ENCODE measurements at places on chromosomes 1 and 21.

DNA sequence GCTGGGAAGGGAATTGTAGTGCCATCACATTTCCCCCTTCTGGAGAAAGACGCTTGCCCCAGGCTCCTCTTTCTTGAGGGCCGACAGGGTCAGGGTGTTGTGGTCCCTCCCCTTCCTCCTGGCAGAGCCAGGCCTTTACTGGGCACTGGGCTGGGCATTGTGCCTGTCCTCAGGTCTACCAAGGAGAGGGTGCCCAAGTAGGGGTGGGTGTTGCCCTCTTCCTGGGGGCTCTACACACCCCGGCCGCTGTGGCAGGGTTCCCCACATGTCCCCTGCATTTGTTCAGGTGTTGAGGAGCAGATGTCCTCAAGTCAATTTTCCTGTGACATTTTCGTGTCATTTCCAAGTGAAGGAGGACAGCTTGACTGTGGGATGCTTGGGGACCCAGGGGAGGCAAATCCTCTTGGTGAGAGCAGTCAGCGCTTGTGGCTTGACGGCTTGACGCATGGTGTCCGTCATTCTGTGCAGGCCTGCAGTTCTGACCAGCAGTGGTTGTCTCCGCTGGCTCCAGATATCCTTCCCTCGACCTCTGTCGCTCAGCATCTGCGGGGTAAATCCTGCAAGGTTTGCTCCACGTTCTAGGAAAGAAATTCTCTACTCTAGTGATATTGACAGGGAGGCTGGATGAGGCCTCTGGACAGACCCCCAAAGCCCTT is 181.9 kb upstream of the VAMP3 start:
- no peaks in the 10 kb centered on the region for H3K4me1 ChIP-seq
- no peak for DNase-seq
- no peaks in the 10 kb centered on the region for H3K36me3 ChIP-seq
- no peak overlapping the region for H3K27ac ChIP-seq
- H3K27me3 ChIP-seq = no peaks in the 10 kb centered on the region

GRCh38 chr1:188070848-188071247 is 1242.1 kb downstream of the PLA2G4A start:
- H3K27ac ChIP-seq = no peak overlapping the region
- H3K27me3 ChIP-seq = no peaks in the 10 kb centered on the region
- no peaks in the 10 kb centered on the region for H3K4me1 ChIP-seq
- H3K36me3 ChIP-seq = no peaks in the 10 kb centered on the region
- no peak for DNase-seq
- H3K4me3 ChIP-seq = no peak overlapping the region

DNA sequence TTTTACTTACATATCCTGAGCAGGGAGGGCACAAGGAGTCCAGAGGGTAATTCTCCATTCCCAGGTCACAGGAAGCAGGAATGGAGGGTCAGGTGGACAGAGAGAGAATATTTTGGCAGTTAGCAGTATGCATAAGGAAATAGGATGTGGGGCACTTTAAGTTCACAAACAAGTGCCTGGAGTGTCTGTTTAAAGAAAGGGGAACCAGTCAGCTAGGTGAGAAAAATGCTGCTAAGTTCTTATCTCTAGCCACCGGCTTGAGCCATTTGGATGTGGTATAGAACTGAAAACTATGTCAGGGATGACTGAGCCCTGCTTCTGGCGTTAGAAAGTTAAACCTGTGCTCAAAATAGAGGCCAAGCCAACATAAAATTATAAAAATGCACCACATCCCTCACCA is 739.7 kb upstream of the NCAM2 start:
- no peak overlapping the region for H3K27ac ChIP-seq
- no peak for DNase-seq
- no peak overlapping the region for H3K4me3 ChIP-seq
- H3K36me3 ChIP-seq = no peaks in the 10 kb centered on the region
- H3K4me1 ChIP-seq = no peaks in the 10 kb centered on the region

DNA sequence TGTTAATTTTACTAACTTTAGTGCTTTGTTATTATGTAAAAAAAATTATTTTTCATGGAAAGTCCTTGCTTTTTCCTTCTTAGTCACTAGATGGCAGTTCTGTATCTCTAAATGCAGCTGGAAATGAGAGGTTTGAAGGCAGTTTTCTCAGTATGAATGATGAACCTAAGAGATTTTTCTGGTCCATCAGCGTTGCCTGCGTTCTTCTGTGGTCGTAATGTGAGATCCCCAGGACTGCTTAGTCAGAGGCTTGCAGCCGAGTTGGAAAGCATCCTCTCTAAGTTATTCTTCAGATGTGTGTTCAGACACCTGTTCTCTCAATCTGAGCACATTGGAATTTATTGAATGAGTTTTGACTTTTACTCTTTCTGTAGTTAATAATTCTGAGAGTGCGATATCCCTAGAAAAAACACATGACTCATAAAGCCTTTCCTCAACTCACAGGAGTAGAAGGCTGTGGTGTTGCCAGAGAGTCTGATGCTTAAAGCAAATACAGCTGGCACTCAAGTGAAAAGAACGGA is 99.3 kb downstream of the FMN2 start:
- no peaks in the 10 kb centered on the region for H3K4me1 ChIP-seq
- no peak overlapping the region for H3K4me3 ChIP-seq
- DNase-seq = no peak
- H3K36me3 ChIP-seq = no peaks in the 10 kb centered on the region

- H3K4me1 ChIP-seq = no peaks in the 10 kb centered on the region
- H3K36me3 ChIP-seq = no peaks in the 10 kb centered on the region
- no peaks in the 10 kb centered on the region for H3K27me3 ChIP-seq
- H3K4me3 ChIP-seq = no peak overlapping the region
- H3K27ac ChIP-seq = no peak overlapping the region
These were observed 35.0 kb downstream of the ESRRG start for GRCh38 chr1:216688127-216688657.

- no peaks in the 10 kb centered on the region for H3K27me3 ChIP-seq
- no peak overlapping the region for H3K27ac ChIP-seq
- no peaks in the 10 kb centered on the region for H3K4me1 ChIP-seq
These were observed 41.0 kb downstream of the MYOM3 start for GRCh38 chr1:24070821-24071393.

GRCh38 chr1:45769261-45769932 is 18.9 kb upstream of the IPP start:
- no peaks in the 10 kb centered on the region for H3K36me3 ChIP-seq
- no peak overlapping the region for H3K27ac ChIP-seq
- no peaks in the 10 kb centered on the region for H3K27me3 ChIP-seq
- H3K4me1 ChIP-seq = no peaks in the 10 kb centered on the region

- H3K36me3 ChIP-seq = peaks cover 13% of the 10 kb centered on the region
- no peaks in the 10 kb centered on the region for H3K27me3 ChIP-seq
- H3K4me1 ChIP-seq = peaks cover 4% of the 10 kb centered on the region
- no peak for DNase-seq
- H3K4me3 ChIP-seq = no peak overlapping the region
- H3K27ac ChIP-seq = no peak overlapping the region
These were observed 166.6 kb upstream of the SGIP1 start for GRCh38 chr1:66367369-66367768.

- DNase-seq = no peak
- no peak overlapping the region for H3K4me3 ChIP-seq
- H3K27me3 ChIP-seq = no peaks in the 10 kb centered on the region
- no peaks in the 10 kb centered on the region for H3K36me3 ChIP-seq
These were observed 421.0 kb downstream of the MRPL39 start for GRCh38 chr21:25186273-25186672.

GRCh38 chr1:99264201-99265021 is at the start of gene PLPPR4:
TSS of gene PLPPR4 (plus strand) at chr1:99264492. CDS start at chr1:99264594, 102 bp downstream.
- H3K36me3 ChIP-seq = no peaks in the 10 kb centered on the region
- H3K27me3 ChIP-seq = peaks cover 7% of the 10 kb centered on the region
- no peak for DNase-seq
- H3K27ac ChIP-seq = no peak within 1 kb of the TSS
- no peaks in the 10 kb centered on the region for H3K4me1 ChIP-seq
- H3K4me3 ChIP-seq = peak within 1 kb of the TSS; percentile 64

GRCh38 chr1:219119839-219120238 is 53.8 kb upstream of the LYPLAL1 start:
- no peaks in the 10 kb centered on the region for H3K27me3 ChIP-seq
- DNase-seq = no peak
- H3K4me1 ChIP-seq = peaks cover 10% of the 10 kb centered on the region
- no peaks in the 10 kb centered on the region for H3K36me3 ChIP-seq
- H3K4me3 ChIP-seq = no peak overlapping the region
- H3K27ac ChIP-seq = no peak overlapping the region

- H3K4me1 ChIP-seq = peaks cover 90% of the 10 kb centered on the region
- peak overlapping the region; percentile 2 for H3K4me3 ChIP-seq
- no peaks in the 10 kb centered on the region for H3K36me3 ChIP-seq
- H3K27ac ChIP-seq = peak overlapping the region; percentile 99
- peak; percentile 98 for DNase-seq
These were observed 55.2 kb upstream of the TARBP1 start for GRCh38 chr1:234533975-234534876.

GRCh38 chr21:44552681-44553080 is 1.4 kb upstream of the KRTAP10-2 start:
- no peaks in the 10 kb centered on the region for H3K27me3 ChIP-seq
- no peaks in the 10 kb centered on the region for H3K4me1 ChIP-seq
- no peaks in the 10 kb centered on the region for H3K36me3 ChIP-seq

DNA sequence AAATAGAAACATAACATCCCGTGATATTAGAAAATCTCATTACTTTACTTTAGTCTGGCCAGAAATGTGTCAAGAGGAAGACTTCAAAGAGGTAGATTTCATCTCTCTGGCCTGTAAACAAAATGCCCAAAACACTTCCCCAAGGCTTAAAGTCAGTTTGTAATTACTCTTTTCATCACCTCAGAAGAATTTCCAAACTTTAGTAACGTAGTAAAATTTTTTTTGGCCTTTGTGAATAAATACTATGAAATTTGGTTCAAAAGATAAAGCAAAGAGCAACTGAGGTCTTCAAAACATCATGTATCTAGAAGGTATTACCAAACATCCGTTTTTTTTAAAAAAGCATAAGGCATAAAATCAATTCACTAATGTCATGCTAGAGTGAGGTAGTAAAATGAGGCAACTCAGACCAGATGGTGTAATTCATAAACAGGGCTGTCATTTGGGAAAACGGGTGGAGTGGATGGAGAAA is 51.4 kb downstream of the LEPR start:
- no peaks in the 10 kb centered on the region for H3K27me3 ChIP-seq
- H3K36me3 ChIP-seq = no peaks in the 10 kb centered on the region
- no peak overlapping the region for H3K27ac ChIP-seq
- peaks cover 5% of the 10 kb centered on the region for H3K4me1 ChIP-seq

DNA sequence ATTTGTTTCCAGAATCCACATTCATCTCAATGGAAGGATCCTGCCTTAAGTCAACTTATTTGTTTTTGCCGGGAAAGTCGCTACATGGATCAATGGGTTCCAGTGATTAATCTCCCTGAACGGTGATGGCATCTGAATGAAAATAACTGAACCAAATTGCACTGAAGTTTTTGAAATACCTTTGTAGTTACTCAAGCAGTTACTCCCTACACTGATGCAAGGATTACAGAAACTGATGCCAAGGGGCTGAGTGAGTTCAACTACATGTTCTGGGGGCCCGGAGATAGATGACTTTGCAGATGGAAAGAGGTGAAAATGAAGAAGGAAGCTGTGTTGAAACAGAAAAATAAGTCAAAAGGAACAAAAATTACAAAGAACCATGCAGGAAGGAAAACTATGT is 2.6 kb downstream of the GADD45A start:
- no peaks in the 10 kb centered on the region for H3K27me3 ChIP-seq
- H3K36me3 ChIP-seq = peaks cover 28% of the 10 kb centered on the region
- H3K4me1 ChIP-seq = peaks cover 20% of the 10 kb centered on the region
- peak overlapping the region; percentile 92 for H3K4me3 ChIP-seq

DNA sequence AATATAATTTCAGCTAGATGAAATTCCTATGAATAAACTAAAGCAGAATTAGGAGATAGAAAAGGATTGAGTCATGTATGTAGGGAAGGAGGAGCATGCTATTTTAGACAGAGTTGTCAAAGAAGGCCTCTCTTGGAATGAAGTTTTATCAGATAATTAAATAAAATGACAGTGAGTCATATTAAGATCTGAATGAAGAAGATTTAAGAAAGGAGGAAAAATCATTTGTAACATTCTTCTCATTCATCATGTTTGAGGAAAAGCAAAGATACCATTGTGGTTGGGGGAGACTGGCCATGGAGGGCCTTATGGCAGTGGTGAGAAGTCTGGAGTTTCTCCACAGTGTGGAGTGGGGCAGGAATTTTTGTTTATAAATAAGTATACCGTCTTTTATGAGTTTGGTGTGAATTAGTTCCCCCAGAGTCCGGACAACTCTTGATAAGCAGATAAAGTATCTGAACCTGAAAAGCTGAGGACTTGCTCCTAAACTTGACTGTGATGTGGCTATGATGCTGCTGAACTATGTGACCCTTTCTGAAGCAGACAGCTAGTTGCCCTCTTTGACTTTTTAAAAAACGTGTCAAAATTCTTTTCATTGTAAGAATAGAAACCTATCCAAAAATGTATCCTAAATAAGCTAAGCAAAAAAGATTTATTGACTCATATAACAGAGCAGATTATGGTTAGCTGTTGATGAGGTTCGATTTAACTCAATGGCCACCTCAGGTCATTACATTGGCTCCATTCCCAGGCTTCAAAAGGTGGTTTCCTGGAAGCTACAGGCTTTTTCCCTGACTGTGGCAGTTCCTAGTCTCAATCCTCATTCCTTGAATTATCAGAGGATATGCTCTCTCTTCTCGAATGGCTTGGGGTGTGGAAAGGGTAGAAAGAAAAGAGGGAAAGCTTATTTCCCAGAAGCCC is 90.8 kb downstream of the LHX9 start:
- no peaks in the 10 kb centered on the region for H3K27me3 ChIP-seq
- H3K36me3 ChIP-seq = no peaks in the 10 kb centered on the region
- H3K4me1 ChIP-seq = no peaks in the 10 kb centered on the region
- H3K4me3 ChIP-seq = no peak overlapping the region
- no peak overlapping the region for H3K27ac ChIP-seq

- H3K27ac ChIP-seq = no peak overlapping the region
- no peaks in the 10 kb centered on the region for H3K27me3 ChIP-seq
- no peaks in the 10 kb centered on the region for H3K36me3 ChIP-seq
- no peak overlapping the region for H3K4me3 ChIP-seq
These were observed 11.1 kb upstream of the GJB5 start for GRCh38 chr1:34743775-34744174.

DNA sequence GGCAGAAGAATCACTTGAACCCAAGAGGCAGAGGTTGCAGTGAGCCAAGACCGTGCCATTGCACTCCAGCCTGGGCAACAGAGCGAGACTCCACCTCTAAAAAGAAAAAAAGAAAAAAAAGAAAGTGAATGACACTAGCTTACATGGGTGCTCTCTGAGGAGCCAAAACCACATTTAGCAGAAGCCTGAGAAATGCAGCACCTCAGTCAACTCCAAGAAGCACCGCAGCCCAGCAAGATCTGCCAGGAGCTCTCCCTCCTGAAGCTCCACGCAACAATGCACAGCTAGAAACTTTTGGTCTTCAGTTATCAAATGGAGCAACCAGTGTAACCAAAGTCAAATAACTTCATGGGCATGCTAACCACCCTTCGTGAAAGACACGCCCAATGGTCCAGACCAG is 229.1 kb downstream of the SETD4 start:
- H3K4me3 ChIP-seq = no peak overlapping the region
- H3K4me1 ChIP-seq = no peaks in the 10 kb centered on the region
- H3K36me3 ChIP-seq = no peaks in the 10 kb centered on the region
- no peak overlapping the region for H3K27ac ChIP-seq
- H3K27me3 ChIP-seq = no peaks in the 10 kb centered on the region

DNA sequence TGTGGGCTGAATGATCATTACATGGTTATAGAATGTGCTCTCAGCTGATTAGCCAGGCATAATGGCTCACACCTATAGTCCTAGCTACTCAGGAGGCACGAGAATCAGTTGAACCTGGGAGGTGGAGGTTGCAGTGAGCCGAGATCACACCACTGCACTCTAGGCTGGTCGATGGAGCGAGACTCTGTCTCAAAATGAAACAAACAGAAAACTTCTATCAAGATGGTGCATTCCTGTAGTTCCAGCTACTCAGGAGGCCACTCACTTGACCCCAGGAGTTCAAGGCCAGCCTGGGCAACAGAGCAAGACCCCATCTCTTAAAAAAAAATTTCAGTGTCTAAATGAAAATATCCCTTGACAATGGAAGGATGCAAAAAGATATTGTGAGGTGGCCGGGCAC is 10.9 kb downstream of the TIMM17A start:
- H3K4me1 ChIP-seq = no peaks in the 10 kb centered on the region
- no peak overlapping the region for H3K4me3 ChIP-seq
- DNase-seq = no peak
- peaks cover 83% of the 10 kb centered on the region for H3K36me3 ChIP-seq
